ENCODE measurements at places on chromosomes 11 and 22.
A peak's percentile ranks its signal among the peaks of the same experiment; 100 is the strongest.

DNA sequence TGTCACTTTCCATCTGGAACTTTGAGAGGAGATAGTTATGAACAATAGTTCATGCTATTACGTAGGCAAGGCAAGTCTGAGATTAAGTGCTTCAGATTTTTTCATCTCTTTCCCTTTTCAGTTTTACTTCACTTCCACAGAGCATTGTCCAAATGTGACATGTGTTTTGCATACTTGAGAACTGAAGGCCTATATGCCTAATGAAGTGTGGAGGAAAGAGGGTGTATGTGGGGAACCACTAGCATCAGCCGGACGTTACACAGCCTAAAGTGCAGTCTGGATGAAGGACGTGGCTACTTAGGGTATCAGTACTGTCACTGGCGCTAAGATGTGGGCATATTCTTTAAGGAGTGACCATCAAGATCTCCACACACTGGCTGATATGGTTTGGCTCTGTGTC, 26.2 kb downstream of the FANCF start:
- DNase-seq, result no peak

GRCh38 chr11:10588904-10589303, 20.4 kb upstream of the LYVE1 start:
- no peak for DNase-seq

DNA sequence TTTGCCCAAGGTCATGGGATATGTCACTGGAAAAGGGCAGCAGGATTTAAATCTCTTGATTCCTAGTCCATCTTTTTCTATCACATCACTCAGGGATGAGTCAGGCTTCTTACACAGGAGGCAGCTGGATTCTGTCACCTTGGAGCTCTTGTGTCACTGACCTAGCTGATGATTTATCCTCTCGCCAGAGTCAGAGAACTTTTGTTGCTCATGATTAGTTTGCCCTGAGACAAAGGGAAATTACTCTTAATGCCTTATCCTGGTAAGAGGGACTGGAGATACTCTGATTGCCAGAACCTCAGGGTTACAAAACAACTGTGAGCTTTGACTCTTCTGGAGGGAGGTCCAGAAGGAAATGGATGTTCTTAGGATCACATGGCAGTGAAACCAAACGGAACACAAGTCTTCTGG, 10.1 kb downstream of the COA4 start:
- peak; percentile 67 for DNase-seq

- peak; percentile 96 for DNase-seq
Observed at GRCh38 chr22:41367039-41367679, 14.6 kb upstream of the TEF start.

- DNase-seq, result no peak
Observed at GRCh38 chr11:56706486-56706885, 7.6 kb downstream of the OR9G1 start.

DNA sequence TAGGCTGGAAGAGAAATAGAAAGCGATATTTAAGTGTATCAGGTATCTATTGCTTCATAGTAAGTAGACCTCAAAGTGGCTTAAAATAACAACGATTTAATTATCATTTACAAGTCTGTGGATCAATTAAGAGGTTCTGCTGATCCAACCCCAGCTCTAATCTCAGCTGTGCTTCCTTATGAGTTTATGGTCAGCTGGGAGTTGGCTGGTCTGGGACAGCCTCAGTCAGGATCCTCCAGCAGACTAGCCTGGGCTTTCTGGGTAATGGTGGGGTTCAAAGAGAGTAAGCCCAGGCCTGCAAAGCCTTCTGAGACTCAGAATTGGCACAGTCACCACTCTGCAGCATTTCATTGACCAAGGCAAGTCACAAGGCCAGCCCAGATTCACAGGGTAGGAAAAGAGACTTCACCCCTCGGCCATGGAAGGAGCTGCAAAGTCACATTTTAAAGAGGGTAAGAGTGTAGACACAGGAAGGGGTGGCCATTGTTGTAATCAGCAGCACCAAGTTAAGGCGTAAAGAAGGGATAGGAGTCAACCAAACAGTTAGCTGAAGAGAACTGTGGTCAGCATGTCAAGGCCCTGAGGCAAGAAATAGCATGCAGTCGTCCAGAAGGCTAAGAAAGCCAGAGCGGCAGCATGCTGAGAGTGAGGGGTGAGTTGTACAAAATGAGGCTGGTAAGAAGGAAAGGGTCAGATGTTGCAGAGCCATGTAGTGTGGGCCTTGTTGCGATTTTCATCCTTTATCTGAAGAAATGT, 168.2 kb downstream of the ETS1 start:
- no peak for DNase-seq

Data from astrocyte of the spinal cord (primary cell).